Heart right ventricle (tissue), 16 donors: ENCODE measurements at places on chromosomes 13 and 19. TPM values are rescaled to one million over a fixed set of nuclear protein-coding genes. Genes with fewer than 3 reads are reported as not detected.

DNA sequence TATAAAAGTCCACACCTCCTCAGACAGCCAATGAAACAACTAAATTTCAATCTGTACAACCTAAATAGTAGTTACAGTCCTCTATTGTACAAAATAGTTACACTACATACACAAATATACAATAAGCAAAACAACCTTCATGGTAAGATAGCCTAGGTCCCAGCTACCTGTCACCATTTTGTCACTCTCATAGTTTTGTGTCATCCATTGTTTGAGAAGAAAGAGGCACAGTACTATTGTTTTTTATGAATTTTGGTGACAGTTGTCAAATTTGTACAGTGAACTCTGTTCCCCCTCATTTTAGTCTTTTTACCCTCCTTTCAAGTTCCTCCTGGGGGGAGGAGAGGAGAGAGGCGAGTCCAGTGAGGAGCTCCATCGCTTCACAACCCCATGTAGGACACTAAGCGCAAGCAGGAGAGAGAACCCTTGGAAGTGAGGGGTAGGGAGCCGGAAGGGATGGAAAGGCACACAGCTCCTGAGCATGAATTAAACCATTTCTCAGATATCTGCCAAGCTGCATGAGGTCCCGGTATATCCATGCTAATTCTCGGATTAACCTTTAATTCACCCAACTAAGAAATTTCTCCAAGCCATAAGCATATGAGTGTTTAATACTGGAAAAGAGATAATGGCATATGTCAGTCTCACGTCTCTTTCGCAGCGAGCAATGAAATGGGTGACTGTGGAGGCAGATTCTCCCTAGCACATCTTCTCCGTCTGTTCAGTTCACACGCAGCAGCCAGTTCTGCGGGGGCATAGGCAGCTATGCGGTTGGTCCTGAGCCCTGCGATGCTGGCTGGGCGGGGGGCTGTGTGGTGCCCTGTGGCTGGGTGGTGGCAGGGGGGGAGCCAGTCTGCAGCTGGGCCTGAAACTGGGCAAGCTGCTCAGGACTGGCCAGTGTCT is 60.5 kb downstream of the SERP2 start:
- no peak for DNase-seq

DNA sequence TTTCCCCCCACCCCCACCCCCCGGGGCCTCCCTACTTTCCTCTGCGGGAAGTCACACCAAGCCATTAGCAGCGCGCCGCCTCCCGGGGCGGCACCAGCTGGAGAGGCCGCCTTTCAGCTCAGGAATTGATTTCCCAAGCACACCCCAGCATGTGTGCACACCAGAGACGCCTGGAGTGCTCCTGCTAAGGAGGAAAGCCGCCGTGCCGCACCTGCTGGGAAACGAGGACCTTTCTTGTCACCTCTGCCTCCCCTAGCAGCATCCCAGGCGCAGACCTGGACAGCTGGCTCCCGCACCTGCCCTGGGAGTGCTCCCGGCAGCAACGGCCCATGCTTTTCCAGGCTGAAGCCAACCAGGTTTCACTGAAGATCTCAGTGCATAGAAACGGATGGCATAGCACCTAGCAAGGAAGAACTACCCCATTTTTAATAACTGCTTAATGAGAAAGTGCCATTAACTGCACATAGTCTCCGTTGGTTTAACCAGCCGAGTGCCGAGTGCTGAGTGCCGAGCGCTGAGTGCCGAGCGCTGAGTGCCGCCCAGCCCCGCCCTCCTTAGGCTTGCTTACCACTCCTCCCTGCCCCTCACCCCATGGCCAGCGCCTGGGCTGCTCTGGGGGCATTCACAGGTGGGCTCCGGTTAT is 165.0 kb downstream of the USP12 start:
- no peak for DNase-seq

- no peak for DNase-seq
Measured at GRCh38 chr13:87234981-87235380, 436.2 kb upstream of the SLITRK5 start.

GRCh38 chr13:40595693-40596092 is 70.7 kb downstream of the FOXO1 start:
- no peak for DNase-seq

GRCh38 chr13:47337781-47338507 is 441.1 kb upstream of the HTR2A start:
- no peak for DNase-seq

GRCh38 chr13:107799001-107799400 is 416.3 kb downstream of the LIG4 start:
- DNase-seq: no peak

DNA sequence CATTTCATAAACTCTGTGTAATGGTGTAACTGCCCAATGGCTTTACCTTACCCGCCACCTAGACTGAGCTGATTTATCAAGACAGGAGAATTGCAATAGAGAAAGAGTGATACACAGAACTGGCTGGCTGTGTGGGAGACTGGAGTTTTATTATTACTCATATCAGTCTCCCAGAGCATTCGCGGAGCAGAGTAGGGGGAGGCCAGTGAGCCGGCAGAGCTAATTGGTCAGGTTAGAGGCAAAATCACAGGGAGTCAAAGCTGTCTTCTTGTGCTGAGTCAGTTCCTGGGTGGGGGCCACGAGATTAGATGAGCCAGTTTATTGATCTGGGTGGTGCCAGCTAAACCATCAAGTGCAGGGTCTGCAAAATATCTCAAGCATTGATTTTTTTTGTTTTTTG is 23.4 kb upstream of the SLITRK1 start:
- no peak for DNase-seq

DNA sequence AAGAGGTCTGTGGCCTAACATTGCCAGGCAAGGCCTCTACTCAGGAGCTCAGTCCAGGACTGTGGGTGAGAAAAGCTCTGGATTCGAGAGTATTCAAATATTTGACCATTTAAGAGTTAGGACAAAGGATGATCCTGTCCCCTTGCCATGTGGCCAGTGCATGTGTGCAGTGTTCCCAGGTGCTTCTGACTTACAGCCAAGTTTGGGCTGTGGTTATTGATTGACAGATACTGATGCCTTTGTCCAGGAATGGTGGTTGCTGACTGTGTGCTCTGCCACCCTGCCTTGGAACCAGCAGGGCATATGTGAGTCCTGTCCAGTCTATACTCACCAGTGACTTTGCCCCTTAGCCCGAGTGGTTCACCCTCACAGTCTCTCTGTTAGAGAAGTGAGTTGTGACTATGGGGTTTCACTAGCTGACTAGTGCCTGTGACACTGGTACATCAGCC is 51.9 kb downstream of the GARRE1 start:
- DNase-seq: no peak

- no peak for DNase-seq
Measured at GRCh38 chr13:108915095-108915633, 285.8 kb downstream of the MYO16 start.

DNA sequence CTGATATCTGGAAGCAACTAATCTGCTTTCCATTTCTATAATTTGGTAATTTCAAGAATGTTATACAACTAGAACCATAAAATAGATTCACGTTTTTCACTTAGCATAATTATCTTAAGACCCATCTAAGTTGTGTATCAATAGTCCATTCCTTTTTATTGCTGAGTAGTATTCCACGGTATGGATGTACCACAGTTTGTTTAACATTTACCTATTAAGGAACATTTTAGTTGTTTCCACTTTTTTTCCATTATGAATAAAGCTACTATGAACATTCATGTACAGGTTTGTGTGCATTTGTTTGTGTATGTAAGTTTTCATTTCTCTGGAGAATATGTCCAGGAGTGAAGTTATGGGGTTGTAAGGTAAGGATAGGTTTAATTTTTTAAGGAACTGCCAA is 18.3 kb upstream of the ZNF112 start:
- no peak for DNase-seq

DNA sequence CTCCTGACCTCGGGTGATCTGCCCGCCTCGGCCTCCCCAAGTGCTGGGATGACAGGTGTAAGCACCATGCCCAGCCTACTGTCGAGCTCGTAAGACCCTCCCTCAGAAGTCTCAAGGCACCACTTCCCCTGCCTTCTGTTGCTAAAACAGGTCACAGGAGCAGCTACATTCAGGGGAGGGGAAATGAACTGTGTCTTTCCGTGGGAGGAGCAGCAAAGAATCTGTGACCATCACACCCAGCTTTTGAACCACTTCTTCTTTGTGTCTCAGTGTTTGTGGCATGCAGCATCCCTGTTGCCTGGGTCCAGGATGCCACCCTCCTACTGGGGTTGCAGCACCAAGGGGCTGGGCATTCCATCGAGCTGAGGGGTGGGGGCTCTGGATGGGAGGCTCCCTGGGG is 7.7 kb upstream of the CSNK1G2 start:
- no peak for DNase-seq

Gene ZNF649
- polyA plus RNA-seq: 2.3 TPM

Gene ATP8B3
- polyA plus RNA-seq: 1.3 TPM

Gene ZNF121
- 3.3 TPM for polyA plus RNA-seq

Gene SIGLEC12
- 0.10 TPM for polyA plus RNA-seq
